ENCODE measurements at places on chromosomes 13 and 19. TPM values are rescaled to one million over a fixed set of nuclear protein-coding genes. Genes with fewer than 3 reads are reported as not detected.
A peak's percentile ranks its signal among the peaks of the same experiment; 100 is the strongest.

DNA sequence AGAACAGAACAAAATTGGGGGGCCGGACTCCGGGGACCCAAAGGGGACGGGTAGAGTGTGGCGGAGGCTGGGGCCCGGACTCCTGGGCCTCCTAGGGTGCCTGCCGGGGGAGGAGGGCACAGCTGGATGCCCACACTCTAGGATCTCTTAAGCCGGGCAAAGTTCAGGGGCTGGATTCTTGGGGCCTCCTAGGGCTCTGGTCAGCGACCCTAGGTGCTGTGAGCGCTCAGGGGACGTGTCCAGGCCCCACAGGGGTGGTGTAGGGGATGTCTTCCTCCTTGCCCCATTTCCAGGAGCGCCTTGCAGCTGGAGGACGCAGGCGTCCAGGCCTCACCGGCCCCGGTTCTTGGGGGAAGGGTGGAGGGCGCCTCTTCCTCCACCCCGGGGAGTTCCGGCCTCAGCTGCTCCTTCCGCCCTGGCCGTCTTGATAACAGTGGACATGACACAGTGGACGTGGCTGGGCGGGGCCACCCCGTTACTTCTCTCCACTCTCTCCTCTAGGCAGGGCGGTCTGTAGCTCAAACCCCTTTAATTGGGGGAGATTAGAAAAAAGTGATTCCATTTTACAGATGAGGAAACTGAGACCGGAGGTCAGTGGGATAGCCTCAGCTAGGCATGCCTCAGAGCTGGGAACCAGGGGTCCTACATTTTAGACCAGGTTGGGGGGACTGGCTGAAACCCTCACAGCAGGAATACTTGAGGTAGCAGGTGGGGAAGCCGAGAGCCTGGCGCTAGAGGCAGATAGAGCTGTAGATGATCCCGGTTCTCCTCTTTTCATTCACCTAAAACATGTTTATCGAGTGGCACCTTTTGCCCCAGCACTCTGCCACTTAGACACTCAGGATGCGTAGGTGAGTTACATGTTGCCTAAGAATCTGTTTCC, 705 bp downstream of the STXBP2 start:
- DNase-seq: no peak

The KCNJ14 gene
- total RNA-seq: 1.1 TPM

- peak; percentile 70 for DNase-seq
Measured at GRCh38 chr13:20118268-20119140, 42.3 kb downstream of the GJA3 start.

The ADGRE3 gene
- not detected for total RNA-seq

DNA sequence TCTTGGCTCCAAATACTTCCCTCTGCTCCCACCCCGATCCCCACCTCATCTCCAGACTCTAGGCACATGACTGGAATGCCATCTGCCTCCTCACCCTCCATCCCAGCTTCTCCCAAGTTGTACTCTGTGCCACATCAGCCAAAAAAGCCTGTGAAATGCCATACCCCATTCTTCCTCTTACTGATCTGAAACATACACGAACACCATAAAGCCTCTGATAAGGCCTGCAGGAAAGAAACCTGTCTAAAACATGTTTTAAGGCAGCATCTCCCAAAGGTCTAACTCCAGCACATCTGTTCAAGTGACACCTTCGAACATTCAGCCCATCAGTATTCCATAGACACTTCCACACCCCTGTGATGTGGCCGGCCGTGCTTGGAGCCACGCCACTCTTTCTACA, 5.6 kb downstream of the GRIK5 start:
- DNase-seq: no peak

DNA sequence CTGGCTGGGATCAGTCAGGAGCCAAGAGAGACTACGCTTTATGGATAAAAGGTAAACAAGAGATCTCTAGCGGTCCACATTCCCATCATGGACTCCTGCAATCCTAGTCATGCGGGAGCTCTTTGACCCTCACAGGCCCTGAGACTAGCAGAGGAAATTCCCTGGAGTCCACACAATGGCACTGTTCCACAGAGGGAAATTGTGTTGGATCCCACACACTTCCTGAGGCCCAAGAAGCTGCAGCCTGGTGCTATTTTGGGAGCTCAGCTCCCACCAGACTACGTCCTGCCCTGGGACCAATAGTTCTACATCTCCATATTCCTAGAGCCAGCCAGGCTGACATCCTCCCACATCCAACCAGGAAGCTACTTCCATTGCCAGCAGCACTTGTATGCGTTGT, 2358.4 kb downstream of the PCDH9 start:
- no peak for DNase-seq

The SIGLEC12 gene
- not detected for total RNA-seq

GRCh38 chr19:45200568-45200967, 22.0 kb downstream of the BLOC1S3 start:
- DNase-seq: peak; percentile 73

- no peak for DNase-seq
Measured at GRCh38 chr13:41648314-41648935, 191.1 kb downstream of the RGCC start.

The PRTN3 gene
- not detected for total RNA-seq

- DNase-seq: peak; percentile 45
Measured at GRCh38 chr13:31234729-31235128, 35.0 kb downstream of the B3GLCT start.

The EDNRB gene
- total RNA-seq: 6.6 TPM

GRCh38 chr19:58558066-58558622, at the start of gene UBE2M:
TSS of gene UBE2M (minus strand) at chr19:58558611. CDS start at chr19:58558381, 230 bp downstream.
- DNase-seq: peak; percentile 66

DNA sequence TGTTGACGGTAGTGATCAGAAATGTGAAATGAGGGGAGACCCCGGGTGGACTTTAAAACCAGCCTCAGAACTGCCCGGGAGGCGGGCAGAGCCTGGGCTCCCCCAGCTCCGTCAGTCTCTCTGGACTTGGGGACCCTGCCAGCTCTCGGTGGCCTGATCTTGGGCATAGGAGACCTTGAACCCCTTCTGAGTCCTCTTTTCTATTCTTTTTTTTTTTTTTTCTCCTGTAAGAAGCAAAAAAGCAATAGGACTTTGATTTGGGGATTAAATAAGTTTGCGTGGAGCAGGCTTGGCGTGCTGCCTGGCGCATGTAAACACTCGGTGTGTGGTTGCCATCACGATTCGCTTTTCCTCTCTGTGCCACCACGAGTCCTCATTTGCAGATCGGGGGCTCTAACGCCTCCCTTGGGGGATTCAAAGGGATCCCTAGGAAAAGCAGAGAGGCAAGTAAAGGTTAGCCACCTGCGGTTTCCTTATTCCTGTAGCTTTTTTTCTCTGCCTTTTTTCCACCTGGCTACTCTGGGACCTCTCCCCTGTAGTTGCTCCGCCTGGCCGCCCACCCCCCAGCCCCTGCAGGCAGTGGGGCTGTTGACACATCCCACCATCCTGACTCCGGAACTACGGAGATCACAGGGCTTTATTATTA, 1.3 kb downstream of the SAFB start:
- no peak for DNase-seq

The MYPOP gene
- 9.0 TPM for total RNA-seq

GRCh38 chr19:45752639-45753038, 16.4 kb downstream of the SIX5 start:
- no peak for DNase-seq

The EBPL gene
- 65.9 TPM for total RNA-seq

DNA sequence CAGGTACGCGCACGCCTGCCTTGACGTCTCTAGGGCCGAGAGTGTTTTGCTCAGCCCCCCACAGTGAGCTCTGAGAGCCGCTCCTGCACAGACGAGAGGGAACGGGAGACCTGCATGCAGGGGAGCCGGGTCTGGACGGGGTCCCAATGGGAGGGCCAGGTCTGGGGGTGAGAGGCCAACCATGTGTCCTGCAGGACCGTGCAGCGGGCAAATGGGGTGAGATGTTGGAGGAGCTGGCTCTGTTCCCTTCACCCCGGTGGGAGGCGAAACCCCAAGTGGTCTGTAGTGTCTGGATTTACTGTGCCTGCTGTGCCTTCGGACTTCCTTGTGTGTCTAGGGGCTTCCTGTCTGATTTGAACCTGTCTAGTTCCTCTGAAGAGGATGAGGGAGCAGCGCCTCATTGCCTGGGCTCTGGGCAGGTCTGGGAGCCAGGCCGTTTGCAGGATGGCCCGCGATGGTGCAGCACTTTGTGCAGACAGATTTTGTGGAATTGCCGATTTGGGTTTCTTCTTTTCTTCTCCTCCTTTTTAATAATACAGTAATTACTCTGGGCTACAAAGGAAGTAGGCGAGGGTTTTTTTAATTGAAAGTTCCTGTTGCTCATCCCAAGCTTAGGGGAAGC, 2.1 kb downstream of the CSNK1G2 start:
- no peak for DNase-seq

The ENOX1 gene
- total RNA-seq: 0.09 TPM

DNA sequence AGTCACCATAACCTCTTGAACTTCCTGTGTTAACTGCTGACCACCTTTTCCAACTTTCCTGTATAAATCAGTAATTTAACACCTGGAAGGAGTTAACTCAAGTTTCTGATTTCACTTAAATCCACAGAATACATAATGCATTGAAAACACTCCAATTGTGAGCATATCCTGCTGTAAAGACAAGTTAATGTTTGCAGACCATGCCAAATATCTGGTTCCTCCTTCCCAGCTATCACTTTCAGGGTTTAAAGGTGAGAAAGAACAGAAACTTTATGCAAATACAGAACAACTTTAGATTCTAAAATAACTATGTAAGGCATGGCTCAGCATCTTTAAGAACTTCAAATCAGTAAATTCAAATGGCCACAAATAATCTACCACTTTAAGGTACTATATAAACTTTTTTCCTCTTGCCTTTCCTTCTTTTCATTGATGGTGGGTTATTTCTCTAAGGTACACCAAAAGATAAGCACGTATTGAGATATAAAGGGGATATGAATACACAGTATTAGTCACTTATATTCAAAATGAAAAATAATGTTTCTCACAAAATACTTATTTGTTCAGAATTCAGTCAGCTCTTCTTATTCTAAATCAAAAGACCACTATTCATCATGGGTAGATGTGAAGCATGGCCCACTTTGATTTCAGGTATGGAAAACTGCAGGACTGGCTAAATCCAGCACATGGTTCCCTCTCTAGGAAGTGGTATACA, 6.6 kb upstream of the TPTE2 start:
- no peak for DNase-seq

The MEF2B gene
- total RNA-seq: 1.3 TPM

The KPTN gene
- total RNA-seq: 33.6 TPM

GRCh38 chr19:6551607-6552450, 21.0 kb downstream of the TNFSF9 start:
- DNase-seq: peak; percentile 86

DNA sequence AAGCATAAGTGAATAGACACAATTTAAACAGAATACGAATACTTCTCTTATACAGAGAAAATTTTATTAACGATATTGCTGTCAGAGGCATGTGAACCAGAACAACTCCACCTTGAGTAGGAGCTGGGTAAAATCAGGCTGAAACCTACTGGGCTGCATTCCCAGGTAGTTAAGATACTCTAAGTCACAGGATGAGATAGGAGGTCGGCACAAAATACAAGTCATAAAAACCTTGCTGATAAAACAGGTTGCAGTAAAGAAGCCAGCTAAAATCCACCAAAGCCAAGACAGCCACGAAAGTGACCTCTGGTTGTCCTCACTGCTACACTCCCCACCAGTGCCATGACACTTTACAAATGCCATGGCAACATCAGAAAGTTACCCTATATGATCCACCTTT, 49.2 kb upstream of the TRPC4 start:
- no peak for DNase-seq

GRCh38 chr13:95535243-95535642, 17.3 kb upstream of the CLDN10 start:
- no peak for DNase-seq

All from H9 (cell line).